ENCODE measurements at places on chromosomes 7 and 10.
A peak's percentile ranks its signal among the peaks of the same experiment; 100 is the strongest.

DNA sequence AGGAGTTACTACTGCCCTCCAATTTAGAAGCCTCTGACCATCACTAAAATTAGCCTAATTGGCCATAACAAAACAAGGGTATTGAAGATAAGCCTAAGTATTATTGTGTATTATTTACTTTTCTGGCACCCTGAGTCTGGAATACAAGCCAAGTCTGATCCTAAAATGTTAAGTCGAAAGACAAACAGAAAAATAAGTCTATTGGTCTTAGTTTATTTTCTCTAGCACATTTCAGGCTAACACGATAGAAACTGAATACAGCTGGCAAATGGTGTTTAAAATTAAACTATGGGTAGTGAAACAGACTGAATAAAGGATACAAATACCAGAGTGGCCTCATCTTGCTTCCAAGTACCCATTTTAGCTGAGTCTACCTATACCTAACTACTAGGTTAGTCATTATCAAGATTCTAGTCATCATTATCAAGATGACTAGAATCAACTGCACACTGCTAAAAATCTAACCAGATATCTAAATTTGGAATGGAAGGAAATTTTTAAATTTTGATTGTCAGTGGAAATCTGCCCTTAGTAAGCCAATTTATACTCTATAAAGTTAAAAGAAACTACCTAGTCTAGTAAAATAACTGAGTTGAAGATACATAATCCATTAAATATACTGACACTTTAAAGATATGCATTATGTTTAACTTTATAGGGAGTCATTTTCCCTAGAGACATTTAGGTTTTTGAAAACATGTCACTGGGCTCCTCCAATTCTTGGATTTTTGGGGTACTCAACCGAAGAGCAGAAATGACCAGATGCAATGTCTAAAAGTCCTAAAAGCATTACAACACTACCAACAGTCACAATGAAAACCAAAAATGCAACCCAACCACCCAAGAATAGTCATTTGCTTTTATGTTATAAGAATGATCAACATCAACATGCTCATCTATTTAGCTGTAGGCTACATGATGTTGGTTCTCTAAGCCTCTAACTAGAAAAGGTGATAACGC, 80.9 kb downstream of the NT5C2 start:
- no peak for DNase-seq

DNA sequence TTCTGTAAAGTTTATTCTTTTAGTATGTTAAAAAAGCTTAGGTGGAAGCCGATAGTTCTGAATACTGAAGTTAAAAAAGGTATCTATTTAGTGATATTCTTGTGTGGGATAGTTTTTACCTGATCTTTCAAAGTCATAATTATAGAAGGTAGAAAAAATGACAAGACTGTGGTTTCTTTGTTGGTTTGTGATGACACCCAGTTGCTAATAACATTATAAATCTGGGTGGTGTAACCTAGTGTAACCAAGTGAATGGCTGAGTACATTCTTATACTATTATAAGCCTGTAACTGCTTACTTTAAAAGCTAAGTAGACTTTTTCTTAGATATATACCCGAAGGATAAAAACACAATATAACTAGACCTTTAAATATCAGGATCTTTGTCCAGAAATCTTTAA, 2.3 kb downstream of the CDK13 start:
- DNase-seq = no peak

- no peak for DNase-seq
Measured at GRCh38 chr10:50422259-50422658, 170.9 kb upstream of the ASAH2 start.

- peak; percentile 73 for DNase-seq
Measured at GRCh38 chr10:102119417-102120141, 589 bp downstream of the LDB1 start.

GRCh38 chr7:158396982-158397862, 190.4 kb downstream of the PTPRN2 start:
- no peak for DNase-seq

DNA sequence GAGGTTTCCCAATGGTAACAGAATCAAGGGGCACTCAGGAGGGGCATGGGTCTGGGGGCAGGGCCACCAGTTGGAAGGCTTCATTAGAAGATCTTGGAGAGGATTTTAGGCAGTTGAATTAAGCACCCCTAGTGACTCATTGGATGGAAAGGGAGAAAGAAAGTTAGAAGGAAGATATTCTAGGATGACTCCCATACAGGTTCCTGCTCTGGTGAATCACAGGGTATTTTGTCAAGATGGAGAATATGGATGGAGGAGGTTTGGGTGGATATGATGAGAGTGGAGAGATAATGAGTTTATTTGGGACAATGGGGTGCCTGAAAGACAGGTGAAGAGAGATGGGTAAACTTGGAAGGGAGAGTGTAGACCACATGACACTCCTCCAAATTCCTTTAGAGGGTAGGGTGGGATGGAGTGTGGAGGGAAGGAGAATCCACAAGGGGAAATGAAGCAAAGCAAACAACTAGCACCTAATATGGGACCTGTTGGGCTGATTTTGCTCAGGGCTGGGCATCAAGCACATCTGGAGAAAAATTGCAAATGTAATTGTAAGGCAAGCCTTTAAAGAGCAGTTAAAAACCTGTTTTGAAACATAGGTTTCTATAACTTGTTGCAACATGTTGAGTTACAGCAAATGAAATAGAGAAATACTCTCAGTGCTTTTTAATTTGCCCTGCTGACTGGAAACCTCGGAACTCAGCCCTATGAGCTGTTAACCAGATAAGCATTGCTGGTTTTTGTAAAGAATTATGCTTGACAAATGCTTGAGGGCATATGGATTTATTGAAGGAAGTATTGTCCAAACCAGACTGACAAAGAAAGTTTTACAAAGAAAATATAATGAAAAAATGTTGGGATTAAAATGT, 2.9 kb upstream of the ENTPD7 start:
- no peak for DNase-seq

GRCh38 chr7:36796850-36797536, 72.7 kb upstream of the AOAH start:
- no peak for DNase-seq

DNA sequence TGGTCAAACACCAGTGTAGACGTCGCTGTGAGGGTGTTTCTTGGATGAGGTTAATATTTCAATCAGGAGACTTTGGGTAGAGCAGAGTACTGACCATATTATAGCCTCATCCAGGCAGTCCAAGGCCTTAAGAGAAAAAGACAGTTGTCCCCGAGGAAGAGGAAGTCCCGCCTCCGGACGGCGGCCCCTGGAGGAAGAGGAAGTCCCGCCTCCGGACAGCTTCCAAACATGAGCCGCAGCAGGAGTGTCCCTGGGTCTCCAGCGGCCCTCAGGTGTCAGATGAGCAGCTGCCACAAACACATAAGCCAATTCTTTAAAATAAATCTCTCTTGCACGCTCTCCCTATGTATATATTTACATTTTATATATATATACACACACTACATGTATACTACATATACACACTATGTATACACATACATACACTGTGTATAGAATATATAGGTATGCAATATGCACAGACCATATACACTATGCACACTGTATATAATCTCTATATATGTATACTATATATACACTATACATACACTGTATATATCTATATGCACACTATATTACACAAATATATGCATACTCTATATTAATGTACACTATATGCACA, 37.5 kb downstream of the PWWP2B start:
- DNase-seq = peak; percentile 75

DNA sequence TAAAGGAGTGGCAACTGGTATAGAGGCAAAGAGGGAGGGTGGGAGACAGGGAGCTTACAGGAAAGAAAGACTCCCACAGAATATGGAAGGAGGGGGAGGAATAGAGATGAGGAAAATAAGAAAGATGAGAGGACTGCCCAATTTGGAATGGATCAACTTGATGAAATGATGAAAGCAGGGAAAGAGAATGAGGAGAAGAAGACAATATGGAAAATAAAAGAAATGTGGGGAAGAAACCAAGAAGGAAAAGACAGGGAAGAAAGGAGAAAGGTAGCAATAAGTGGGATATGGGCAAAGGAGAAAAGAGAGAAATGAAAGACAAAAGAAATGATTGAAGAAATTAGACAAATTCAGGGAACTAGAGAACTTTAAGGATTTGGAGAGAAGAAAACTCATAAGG, 3.0 kb downstream of the KEL start:
- DNase-seq = no peak

DNA sequence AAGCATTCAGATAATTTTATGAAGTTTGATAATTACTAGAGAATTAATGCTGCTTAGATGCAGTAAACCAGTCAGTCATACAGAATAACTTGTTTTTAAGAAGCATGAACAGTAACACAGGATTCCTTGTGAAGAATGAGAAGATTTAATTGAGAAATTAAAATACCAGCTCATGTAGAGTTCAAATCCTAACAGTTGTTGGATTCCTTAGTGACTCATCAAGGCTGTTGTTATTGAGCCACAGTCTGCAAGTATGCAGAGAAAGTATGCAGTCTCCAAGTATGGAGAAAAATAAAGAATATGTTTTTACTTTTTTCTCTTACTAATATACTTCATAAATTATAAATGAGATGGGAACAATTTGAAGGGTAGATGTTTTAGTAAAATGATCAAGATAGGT, 30.2 kb upstream of the CYP26C1 start:
- DNase-seq = no peak

- peak; percentile 40 for DNase-seq
Measured at GRCh38 chr10:17453373-17454091, 863 bp downstream of the ST8SIA6 start.

DNA sequence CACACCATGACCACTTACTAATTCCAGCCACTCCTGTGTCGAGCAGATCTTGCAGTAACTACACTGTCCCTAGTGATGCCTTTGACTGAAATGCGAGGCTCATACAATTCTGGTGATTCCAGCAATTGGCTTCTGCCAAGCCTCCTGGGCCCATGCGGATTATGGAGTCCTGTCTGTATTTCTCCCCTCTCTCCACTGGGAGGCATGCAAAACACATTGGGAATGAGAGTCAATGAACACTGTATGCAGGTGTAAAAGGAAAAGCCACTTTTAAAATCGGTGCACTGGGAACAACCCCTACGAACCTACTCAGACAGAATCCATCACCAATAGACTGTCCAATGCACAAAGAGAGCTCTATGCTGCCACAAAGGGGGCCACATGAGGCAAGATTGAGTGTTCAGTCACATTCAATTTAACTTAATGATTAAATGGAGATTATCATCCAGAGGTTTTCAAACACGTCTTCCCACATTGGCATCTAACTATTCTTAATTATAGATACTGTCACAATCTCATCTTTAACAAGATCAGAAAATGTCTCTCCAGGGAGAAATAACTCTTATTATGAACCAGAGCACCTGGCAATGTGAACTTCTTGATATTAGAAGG, 550.6 kb downstream of the GLRX3 start:
- no peak for DNase-seq

All from activated CD4-positive, alpha-beta T cell treated with anti-CD3 and anti-CD28 coated beads, Interleukin-2, amount 50 U/mL, for 48 hours (primary cell).